NCI-H1436 (cell line): ENCODE measurements at places on chromosomes 4 and X.
A peak's percentile ranks its signal among the peaks of the same experiment; 100 is the strongest.

DNA sequence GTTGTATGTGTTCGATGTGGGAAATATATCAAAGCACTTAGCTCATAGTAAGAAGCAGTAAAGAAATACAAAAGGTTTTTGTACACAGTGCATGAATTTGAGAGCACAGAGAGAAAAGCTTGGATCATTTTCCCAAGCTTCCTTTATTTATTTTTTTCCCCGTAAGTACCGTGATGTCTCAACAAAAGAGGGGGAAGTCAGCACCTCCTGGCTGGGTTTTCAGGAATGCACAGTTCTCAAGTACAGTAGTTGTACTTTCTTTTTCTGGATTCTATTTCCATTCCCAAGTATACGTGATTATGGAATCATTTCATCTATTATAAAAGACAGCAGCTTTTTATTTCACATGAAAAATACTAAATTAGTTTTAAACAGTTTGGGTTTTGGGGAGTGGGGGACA is 171.5 kb upstream of the EDNRA start:
- no peak for DNase-seq

- DNase-seq: no peak
Measured at GRCh38 chr4:23747281-23747735, 142.5 kb downstream of the PPARGC1A start.

GRCh38 chrX:21985332-21985777 is 44.8 kb downstream of the SMS start:
- DNase-seq: peak; percentile 59

DNA sequence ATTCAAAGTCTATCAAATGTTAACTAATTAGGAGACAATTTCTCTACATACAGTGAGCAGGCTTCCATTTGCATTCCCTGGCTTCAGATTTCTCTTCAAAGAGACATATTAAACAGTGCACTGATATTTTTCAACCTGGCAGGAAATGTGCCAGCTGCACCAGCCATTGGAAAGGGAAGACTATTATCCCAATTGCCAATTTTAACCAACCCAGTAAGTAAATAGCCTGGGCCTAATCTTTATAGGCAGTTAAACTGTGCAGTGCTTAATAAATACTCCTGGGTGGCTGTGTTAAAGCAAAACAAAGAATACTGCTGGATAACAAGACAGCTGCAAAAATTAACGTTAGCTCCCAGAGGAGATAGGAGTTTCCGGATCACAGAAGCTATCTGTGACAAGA is 111.9 kb upstream of the GALNT7 start:
- DNase-seq: peak; percentile 67

DNA sequence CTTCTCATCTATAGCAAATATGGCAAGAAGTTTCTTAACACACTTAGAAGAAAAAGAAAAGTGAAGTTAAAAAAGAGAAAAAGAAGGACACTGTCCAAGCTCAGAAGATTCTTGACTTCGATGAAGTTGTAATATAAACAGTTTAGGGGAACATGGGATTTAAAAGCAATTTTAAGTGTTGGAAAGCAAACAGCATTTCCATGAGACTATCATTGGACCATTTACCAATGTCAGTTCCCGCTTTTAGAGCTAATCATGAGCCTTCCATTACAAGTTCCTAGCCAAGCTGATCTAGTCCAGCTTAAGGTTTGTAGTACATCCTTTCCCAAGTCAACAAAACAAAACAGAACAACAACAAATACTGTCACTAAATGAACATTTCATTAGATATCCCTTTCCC is 45.1 kb upstream of the FGF2 start:
- DNase-seq: no peak

DNA sequence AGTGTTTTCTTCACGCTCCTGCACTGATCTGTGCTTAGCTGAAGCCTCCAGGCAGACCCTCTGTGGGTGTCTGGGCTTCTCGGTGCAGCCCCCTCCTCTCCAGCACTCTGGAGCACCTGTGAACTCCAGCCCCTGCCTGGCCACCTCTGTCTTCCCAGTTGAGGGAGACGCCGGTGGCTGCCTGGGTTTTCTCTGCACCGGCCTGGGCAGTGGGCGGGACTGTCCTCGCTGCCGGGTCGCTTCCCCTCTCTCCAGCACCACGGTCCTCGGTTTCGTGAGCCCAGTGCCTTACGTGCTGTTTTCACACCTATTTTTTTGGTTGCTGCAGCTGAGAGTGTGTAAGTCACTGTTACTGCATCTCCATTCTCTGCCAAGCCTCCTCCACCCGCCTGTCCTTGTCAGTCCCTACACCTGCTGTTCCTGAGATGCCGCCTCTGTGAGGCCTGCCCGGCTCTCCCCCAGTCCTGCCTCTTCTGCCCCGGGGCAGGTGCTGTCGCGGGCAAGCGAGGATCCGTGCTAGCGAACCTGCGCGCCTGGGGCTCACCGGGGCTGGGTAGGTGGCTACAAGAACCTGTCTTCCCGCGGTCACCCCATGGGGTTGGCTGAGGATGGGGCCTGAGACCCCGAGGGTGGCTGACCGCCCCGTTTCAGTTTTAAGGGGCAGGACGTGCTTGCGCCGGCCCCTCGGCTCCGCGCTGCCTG is 2.4 kb upstream of the FGFRL1 start:
- no peak for DNase-seq
